Activated T-helper 1 cell treated with anti-CD3 and anti-CD28 coated beads, Interleukin-2, amount 50 U/mL, for 16 hours (primary cell): ENCODE measurements at places on chromosomes 3 and 15.

GRCh38 chr15:97456521-97457202, 503.8 kb upstream of the ARRDC4 start:
- DNase-seq, result no peak

- no peak for DNase-seq
Measured at GRCh38 chr3:43034911-43035310, 55.8 kb downstream of the GASK1A start.

DNA sequence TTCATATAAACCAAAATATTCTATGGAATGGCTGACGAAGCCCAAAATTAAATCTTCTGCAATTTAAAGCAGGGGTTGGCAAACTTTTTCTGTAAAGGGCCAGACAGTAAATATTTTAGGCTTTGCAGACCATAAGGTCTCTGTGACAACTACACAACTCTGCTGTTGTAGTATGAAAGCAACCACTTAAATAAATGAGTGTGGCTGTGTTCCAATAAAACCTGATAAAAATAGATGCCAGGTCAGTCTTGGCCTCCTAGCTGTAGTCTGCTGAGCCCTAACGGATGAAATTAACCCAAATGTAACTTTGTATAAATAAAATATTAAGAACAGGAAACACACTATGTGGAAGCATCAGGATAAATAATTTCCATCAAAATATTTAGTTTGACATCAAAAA, 104.2 kb downstream of the FBXL22 start:
- DNase-seq, result no peak

GRCh38 chr3:156615592-156616173, 58.7 kb upstream of the TIPARP start:
- DNase-seq, result no peak

- no peak for DNase-seq
Measured at GRCh38 chr3:4270720-4271119, 32.4 kb upstream of the SETMAR start.

- no peak for DNase-seq
Measured at GRCh38 chr3:196916221-196916620, 26.1 kb downstream of the NCBP2 start.

DNA sequence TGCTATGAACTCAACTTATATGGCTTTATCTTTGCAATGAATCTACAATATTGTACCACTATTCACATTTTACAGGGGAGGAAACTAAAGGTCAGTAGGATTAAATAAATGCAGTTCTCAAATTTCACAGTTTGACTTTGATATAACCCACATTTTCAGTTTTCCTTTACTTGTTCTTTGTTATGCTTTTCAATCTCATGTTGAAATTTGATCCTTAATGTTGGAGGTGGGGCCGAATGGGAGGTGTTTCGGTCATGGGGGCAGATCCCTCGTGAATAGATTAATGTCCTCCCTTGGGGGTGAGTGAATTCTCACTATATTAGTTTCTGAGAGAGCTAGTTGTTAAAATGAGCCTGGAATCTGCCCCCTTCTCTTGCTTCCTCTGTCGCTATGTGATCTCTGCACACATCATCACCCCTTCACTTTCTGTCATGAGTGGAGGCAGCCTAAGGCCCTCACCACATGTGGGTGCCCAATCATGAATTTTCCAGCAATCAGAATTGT, 44.7 kb downstream of the CD200 start:
- no peak for DNase-seq

DNA sequence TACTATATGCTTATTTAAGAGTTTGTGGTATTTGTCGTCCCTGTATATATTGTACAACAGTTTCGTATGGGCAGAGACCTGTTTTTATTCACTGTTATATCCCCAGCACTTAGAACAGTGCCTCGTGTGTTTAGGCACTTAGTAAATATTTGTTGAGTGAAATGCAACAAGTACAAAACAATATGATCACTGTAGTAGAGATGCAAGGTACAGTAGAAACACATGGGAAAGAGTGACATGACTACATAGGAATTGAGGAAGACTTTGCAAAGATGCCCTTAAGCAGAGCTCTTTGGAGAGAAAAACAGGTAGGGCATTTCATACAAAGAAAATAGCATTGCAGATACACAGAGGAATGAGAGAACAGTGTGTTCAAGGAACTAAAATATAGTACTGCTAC, 18.3 kb downstream of the RASA2 start:
- DNase-seq, result no peak

- DNase-seq, result no peak
Measured at GRCh38 chr3:186154641-186155040, 45.8 kb upstream of the ETV5 start.

GRCh38 chr3:37229740-37230139, 55.4 kb upstream of the LRRFIP2 start:
- no peak for DNase-seq

- no peak for DNase-seq
Measured at GRCh38 chr3:109702976-109703375, 365.6 kb upstream of the DPPA4 start.

DNA sequence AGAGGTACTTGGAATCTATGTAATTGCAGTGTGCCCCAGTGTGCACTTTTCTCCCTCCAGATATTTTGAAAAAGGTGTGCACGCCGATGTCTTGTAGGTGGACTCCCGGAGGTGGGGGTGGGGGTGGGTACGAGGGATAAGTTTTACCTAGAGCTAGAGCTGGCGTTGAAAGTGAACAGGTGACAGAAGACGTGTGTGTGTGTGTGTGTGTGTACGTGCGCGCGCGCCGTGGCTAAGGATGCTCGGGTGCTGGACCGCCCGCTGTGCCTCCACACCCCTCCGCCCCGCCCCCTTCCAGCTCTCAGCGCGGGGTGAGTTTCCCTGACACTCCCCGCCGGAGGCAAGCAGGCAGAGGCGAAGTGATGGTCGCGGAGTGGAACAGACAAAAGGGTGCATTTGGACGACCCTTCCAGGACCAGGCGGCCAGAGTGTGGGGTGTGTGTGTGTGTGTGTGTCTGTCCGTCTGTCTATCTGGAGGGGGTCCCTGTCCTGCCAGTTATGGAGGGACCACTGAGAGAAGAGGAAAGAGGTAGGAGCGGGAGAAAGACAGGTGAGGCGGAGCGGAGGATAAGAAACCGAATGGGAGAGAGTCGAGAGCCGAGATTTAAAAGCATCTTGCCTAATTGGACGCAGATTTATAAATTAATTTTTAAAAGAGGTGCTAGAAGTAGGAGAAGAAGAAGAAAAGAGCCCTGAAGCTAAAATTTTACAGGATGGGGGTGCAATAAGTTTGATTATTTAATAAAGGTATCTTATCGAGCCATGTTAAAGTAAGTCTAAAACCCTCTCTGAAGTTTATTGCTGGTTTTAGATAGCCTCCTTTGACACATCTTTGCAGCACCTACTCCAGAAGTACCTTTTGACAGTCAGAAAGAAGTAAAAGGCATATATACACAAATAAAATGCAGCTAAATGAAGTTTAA, 335.8 kb upstream of the THRB start:
- DNase-seq, result no peak

DNA sequence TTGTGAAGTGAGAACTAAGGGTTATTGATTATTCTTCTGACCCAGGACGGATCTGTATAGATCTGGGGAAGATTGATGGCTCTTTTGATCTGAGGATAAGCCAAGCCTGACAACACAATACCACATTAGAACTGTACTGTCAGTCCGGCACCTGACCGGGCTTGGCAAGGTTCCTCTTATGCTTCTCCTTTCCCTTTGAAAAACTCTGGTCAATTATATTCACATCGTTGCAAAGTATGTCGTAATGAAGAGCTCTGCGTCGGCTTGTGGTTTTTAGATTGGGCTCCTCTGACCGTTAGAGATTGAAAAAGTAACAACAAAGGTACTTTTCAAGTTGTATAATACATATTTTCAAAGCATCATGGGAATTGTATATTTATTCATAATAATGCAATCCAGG, 389.8 kb downstream of the NR2F2 start:
- no peak for DNase-seq

DNA sequence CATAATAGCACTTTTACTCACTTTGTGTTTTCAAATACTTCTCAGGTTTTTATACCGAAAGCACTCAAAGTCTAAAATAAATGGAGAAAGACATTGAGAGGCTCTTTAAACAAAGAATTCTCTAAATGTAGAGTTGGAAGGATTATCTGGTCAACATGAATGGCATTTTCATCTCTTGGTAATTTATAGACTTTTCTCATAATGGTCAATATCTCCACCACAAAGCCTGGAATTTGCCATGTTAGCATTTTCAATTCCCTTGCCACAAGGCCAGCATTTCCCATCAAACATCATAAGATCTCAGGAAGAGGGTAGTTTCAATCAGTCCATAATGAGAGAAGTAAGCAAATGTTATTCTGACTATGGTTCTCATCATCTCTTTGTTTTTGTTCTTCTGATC, 293.0 kb downstream of the CADM2 start:
- no peak for DNase-seq

DNA sequence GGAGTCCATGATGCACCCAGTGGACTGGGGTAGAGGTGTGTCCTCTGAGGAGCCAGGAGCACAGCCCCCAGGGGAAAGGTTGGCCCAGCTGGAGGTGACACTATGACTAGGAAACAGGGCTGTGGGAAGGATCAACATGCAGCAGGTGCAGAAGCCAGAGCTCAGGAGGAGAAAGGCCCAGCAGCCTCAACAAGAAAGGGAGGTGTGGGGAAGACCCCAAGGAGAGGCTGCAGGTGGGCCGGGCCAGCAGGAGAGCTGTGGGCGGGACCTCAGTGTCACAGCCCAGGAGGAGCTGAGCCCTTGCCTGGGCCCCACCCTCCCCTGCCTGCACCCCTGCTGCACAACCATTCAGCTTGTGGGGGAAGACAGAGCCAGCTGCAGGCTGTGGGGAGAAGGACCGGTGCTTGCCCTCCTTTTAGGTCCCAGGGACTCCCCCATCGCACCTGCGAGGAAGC, 18.4 kb upstream of the KLF13 start:
- no peak for DNase-seq

GRCh38 chr3:149020839-149021252, 29.5 kb downstream of the GYG1 start:
- DNase-seq, result no peak

DNA sequence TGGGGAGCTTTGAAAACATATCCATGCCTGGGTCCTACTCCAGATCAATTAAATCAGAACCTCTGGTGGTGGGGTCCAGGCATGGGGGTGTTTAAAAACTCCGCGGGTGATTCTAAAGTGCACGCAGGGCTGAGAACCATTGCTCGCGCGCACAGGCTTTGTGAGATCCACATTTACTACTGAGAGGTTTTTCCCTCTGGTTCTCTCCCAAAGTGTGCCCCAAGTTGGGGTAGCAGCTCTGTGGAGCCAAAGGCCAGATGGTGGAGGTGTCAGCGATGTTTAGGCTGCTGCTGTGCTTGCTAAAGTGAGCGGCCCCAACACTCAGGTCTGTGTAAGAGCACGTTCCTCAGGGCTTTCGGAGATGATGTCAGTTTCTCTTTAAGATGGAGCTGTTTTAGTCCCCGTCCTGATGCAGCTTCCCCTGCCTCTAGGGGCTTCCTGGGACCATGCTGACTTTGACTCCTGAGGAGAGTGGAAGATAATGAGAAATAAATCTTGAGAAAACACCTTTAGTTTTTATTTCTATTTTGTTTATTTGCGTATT, 13.4 kb upstream of the MAGEF1 start:
- DNase-seq, result no peak

GRCh38 chr3:123310741-123311140, 109.0 kb downstream of the SEC22A start:
- no peak for DNase-seq

DNA sequence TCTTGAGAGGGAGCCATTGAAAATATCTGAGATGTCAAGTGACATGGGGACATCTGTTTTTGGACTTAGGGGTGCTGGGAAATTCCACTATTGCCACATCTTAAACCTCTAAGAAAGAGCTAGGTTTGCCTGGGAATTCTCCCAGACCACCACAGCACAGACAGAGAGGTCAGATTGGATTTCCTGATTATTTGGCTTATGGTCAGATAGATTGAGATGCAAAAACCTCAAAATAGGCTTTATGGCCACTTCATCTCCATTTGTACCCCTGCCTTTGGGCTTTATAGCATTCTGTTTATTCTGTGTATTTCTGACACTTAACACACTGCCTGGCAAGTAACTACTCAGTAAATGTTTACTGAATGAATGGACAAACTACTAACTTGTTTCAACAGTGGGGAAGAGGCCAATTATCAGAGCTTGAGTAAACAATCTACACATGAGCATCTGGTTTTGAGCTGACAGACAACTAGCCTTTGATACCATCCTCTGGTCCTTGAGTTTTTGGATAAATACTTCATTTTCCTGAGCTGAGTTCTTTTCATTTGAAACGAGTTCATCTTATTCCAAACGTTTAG, 81.8 kb downstream of the TP63 start:
- DNase-seq, result no peak

DNA sequence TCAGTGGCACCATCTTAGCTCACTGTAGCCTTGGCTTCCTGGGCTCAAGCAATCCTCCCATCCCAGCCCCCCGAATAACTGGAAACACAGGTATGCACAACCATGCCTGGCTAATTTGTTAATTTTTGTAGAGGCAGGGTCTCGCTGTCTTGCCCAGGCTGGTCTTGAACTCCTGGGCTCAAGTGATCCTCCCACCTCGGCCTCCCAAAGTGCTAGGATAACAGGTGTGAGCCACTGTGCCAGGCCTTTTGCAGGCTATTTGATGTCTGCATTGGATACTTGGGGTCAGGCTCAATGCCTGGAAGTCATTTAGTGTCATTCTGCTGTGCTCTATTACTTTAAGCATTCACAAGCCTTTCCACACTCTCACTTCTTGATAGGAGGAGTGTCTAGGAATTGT, 17.6 kb downstream of the LIMD1 start:
- DNase-seq, result no peak

GRCh38 chr3:186386883-186387560, 25.0 kb upstream of the DGKG start:
- DNase-seq, result no peak

GRCh38 chr3:43696441-43696840, 5.7 kb downstream of the ABHD5 start:
- no peak for DNase-seq

DNA sequence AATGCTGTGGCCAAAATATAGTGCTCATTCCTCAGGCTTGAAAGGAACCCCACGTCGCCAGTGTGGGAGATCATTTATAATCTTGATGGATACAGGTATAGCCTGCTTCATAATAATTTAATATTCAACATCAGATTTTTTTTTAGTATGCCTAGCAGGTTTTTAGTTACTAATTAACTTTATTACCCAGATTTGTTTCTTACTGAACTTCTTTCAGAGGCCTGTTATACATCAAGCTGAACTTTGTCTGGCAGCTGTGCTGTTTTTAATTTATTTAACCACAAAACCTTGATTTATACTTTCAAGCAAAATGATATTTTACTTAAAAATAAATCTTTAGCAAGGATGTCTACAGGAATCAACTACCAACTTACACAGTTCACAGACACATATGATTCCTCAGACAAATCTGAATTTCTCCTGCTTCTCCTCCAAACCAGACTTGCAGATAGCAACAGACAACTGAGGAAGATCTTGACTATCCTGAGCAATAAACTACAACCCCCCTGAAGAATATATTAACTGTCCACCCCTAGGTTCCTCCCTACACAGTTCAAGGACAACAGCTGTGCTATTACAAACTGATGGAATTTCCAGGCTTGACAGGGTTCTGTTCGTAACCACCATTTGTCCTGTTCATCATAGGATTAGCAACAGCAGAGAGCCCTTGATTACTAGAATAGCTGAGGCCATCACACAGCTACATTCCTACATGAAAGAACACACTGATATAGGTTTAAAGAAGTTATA, 610 bp downstream of the MAP4 start:
- no peak for DNase-seq
